Suppressor macrophage treated with lipopolysaccharide for 4 hours (primary cell): ENCODE measurements at places on chromosomes 5 and 9.
A peak's percentile ranks its signal among the peaks of the same experiment; 100 is the strongest.

- no peak for DNase-seq
These were observed 68.0 kb downstream of the ZNF608 start for GRCh38 chr5:124678468-124678867.

DNA sequence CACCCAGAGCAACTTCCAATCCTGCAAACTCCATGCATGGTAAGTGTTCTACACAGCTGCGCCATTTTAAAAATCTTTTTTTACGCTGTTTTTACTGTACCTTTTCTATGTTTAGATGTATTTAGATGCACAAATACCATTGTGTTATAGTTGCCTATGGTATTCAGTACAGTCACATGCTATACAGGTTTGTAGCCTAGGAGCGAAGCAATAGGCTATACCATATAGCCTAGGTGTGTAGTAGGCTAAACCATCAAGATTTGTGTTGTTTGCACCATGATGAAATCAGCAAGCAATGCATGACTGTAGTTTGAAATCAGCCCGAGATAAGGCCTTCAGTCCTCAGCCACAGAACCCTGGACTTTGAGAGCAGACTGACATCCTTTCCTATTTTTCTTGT lies 101.2 kb downstream of the LIX1 start:
- no peak for DNase-seq

GRCh38 chr5:155905364-155905763 lies 421.6 kb upstream of the SGCD start:
- no peak for DNase-seq

GRCh38 chr9:10062629-10063395 lies 550.0 kb downstream of the PTPRD start:
- no peak for DNase-seq

DNA sequence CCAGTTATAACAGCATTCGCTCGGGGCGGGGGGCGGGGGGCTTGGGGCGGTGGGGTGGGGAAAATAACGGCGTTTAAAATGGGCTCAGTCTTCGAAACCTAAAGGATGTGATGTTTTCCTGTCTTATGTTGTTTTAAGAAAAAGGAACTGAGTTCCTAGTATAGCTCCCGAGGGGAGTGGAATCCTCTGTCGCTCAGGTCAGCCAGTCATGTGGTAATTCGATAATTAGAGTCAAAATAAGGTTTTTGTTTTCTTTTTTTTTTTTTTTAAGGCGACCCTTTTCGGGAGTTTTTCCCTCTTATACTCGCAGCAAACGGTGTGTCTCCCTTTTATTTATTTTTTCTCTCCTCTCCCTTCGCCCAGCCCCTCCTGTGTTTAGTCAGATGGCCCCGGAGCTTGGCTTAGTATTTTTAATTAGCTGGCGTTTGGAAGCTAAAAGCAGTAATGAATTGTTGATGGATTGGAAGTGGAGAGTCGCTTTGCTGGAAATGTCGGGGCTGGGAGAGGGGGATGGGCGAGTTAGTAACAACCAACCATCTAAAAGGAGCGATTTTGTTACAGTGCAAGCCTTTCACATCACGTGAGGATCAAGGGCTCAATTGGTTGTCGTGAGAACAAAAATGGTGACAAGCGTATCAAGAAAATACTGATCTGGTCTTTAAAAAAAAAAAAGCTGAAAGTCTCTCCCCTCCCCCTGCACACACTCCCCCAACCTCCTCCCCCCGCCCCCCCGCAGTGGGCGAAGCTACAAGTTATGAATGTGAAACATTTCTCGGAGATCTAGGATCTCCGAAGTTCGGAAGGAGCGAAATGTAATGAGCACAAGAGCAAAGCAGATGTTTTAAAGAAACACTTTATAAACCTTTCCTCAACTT lies 714 bp upstream of the ZNF608 start:
- DNase-seq: peak; percentile 16

- DNase-seq: no peak
These were observed 9.8 kb upstream of the GLE1 start for GRCh38 chr9:128494746-128495129.

GRCh38 chr9:133758228-133758627 lies 20.1 kb upstream of the SARDH start:
- DNase-seq: no peak

DNA sequence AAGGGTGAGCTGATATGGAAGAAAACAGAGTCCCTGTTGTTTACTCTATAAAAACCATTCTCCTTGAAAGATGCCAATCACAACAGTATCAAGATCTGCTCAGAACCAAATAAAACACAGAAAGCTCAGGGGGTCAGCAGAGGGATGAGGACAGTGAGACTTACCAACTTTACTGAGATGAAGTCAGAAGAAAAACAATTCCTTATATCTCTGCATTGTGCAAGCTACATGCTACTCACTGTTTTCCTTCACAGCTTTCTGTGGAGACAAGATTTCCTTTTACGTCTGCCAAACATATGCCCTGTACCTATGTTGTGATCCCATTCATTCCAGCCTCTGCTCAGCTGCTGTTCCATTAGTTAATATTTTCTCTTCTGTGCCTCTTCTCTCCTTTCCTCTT lies 185.6 kb downstream of the TSSK1B start:
- no peak for DNase-seq

GRCh38 chr5:68176802-68177479 lies 38.6 kb upstream of the PIK3R1 start:
- no peak for DNase-seq

GRCh38 chr5:163695830-163696578 lies 190.6 kb downstream of the MAT2B start:
- DNase-seq: peak; percentile 38

DNA sequence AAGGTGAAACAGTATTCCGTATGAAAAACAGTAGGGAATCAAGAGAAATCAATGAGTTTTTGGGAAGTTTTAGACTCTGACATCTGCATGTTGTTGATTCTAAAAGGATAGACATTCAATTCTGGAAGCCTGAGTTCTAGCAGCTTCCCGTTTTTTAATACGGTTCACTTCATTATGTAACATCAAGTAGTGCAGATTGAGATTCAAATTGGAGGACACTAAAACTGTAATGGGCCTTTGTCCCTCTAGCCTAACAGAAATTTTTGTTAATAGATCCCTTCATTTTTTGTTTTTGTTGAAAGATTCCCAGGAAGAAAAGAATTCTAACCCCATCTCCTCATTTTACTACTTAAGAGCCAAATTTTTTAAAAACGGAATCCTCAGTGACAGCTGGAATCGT lies 384.6 kb downstream of the SH3GL2 start:
- no peak for DNase-seq

DNA sequence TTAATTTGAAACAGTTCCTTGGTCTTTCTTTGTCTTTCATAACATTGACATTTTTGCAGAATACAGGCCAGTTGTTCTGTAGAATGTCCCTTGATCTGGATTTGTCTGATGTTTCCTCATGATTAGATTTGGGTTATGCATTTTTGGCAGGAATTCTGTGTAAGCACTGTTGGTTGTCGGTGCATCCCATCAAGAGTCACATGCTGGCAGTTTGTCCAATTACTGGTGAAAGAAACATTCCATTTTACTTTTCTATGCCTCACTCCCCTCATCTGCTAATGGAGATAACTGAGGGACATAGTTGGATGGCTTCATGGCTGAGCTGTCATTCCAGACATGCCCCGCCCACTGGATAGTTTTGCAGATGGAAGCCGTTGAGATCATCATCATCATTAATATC lies 7.6 kb upstream of the ZNF618 start:
- no peak for DNase-seq

- DNase-seq: no peak
These were observed 7.9 kb downstream of the AMACR start for GRCh38 chr5:33999978-34000377.

GRCh38 chr5:134204575-134204974 lies 21.3 kb downstream of the PPP2CA start:
- no peak for DNase-seq

DNA sequence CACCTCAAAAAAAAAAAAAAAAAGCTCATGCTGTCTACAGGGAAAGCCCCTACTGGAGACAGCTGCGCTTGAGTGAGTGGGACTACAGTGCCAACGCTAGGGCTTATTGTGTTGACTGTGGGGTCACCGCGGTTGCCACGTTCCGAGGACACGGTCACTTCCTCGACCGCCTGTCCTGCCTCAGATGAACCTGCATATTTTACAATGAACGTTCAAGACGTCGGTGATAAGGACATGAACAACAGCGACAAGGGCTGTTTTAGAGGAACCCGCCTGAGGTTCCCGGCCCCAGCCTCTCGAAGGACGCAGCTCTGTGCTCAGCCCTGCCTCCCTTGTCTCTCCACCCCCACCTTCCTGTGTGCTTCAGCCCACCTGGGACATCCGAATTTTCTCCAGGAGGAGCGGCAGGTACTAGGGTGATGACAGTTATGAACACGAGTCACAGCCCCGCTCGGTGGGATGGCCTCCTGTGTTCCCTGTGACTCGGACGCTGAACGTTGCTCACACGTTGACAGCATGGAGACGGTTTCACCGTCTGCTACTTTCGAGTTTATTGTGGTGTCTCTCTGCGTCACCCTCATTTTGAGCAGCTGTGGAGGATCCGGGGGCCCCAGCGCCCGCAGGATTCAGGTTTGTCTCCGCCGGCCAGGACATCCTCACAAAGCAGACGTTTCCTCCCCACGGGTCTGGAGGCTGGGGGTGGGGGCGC lies 11.3 kb upstream of the DIPK1B start:
- peak; percentile 61 for DNase-seq

GRCh38 chr9:116945817-116946216 lies 258.7 kb downstream of the TRIM32 start:
- peak; percentile 75 for DNase-seq
